ENCODE measurements at places on chromosomes 16 and 17.
A peak's percentile ranks its signal among the peaks of the same experiment; 100 is the strongest.

DNA sequence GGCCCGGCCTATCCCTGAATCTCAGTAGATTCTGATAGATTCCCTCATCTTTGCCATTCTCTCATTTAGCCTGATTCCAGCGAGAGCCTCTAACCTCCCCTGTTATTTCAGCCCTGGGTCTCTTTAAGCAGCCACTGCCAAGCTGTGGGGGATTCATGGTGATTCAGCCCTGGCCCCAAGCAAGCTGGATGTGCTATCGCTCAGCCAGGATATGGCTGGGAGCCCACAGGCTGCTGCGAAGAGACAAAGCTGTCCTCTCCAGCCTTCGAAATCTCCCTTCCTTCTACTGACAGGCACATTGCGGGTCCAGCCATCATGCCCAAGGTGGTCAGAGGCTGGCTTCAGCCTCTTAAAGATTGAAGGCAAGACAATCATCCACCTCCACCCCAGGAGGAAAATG lies 394.1 kb downstream of the SOX9 start:
- DNase-seq = no peak

DNA sequence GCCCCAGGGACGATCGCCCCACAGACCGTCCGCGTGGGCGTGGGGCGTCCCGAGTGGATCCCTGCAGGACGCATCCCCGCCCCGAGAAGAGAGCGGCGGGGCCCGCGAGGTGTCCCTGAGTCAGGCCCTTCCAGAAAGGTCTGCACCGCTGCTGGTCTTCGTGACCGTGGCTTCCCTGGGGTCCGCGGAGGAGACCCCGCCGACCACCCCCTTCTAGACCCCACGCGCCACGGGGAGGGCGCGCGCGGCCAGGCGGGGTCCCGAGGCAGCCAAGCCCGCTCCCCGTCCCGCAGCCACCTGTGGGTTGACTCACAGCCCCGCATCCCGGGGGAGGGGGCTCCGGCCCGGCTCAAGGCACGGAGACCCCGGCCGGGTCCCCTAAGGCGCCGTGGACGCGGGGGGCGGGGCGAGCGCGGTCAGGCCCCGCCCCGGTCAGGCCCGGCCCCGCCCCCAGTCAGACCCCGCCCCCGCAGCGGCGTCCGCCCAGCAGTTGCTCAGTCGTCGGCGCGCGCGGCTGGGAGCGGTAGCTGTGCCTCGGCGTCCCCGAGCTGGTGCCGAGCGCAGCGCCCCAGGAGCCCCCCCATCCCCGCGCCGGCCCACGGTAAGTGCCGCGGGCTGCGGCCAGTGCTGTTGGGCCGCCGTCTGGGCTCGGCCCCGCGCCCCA lies at the start of gene BAIAP3:
Gene BAIAP3 (plus strand): TSS at position 497 of the 664 bp plus-strand sequence. CDS start 4,905 bp downstream, outside the sequence.
- no peak for DNase-seq

- no peak for DNase-seq
Observed at GRCh38 chr17:27633312-27634025, 2.5 kb downstream of the LGALS9 start.

DNA sequence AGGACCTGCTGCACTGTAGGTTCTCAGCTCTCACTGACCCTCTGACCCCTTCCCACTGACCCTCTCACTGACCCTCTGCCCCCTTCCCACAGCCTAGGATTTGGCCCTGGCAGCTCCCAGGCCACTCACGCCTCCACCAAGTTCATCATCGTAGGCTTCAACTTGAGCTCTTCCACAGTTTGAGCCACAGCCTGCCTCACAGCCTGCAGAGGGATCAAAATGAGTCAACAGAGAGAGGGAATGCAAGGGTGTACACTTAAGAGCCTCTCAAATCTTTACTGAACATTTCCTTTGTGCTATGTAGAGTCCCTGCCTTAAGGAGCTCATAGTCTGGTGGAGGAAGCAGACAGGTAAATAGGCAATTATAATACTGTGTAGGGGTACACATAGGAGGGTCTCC lies 12.1 kb downstream of the HEATR9 start:
- DNase-seq = no peak

GRCh38 chr17:46770818-46771560 lies 47.5 kb downstream of the WNT3 start:
- DNase-seq = peak; percentile 41

- no peak for DNase-seq
Observed at GRCh38 chr16:17817260-17817659, 346.5 kb upstream of the XYLT1 start.

DNA sequence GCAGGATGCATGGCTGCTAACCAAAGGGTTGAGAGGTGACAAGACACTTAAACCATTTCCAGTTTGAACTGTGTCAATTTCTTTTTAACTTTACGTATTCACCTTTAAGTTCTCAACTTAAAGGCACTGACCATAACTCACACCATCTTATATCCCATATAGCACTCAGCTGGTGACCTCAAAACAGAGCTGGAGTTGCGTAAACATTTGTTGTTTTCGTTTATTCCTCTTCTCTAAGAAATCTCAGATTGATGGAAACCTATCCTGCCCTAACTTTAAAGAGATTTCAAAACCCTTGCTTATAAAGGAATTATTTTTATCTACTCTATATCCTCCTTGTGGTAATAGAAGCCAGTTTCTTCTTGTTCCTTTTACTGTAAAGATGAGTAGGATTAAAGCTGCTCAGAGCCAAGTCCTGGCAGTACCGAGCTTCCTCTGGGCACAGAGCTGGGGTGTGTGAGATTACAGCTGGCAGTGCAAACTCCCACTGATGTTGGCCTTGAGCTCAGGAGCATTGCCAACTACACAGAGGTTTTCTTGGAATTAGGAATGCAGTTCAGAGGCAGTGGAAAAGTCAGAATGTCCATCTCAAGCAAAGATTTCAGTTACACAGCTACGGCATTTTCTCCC lies 1.3 kb downstream of the KCTD2 start:
- DNase-seq = no peak

DNA sequence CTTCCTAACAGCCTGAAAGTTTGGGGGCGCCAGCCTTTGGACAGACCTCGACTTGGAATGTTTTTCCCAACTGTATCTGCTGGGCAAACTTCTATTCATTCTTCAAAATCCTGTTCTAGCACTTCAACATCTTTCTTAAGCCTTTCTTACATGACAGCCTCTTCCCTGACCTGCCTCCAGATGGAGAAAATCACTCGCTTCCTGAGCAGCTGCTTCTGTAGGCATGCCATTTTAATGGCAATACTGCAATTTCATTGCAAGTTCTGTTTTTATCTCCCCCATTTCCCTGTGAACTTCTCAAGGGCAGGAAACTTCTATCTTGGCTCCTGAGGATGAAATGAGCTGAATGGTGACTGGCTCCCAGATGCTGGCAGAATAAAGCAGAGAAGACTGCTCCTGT lies 128.8 kb upstream of the ASIC2 start:
- peak; percentile 50 for DNase-seq

DNA sequence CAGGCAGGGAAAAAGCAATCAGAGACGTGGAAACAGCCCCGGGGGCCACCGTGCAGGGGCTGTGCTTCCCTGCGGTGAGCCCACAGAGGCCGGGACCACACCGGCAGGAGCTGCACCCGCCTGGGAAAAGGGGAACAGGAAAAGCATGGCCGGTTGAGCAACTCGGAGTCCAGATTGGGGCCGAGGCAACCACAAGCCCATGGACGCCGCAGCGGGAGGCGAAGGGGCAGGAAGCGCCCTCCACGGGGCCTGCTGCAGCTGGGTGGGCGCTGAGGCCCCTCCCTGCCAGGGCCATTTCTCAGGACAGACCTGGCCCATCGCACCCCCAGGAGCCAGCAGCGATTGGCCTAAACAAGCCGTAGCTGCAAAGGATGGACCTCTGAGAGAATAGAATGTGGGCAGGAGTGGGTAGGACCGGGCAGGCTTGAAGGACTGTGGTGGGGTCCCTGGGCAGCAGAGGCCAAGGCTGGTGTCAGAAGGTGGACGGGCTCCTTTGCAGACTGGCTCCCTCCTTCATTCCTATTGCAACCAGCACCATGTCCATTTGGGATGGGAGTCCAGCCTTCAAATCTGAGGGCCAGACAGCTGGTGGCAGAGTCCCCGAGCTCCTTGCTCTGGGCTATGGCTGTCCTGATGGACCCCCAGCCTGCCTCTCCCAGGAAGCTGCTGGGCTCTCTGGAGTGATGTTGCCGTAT lies 30.4 kb downstream of the COX4I1 start:
- no peak for DNase-seq

GRCh38 chr17:74746922-74747321 lies 1.5 kb upstream of the NHERF1 start:
- DNase-seq = no peak

- DNase-seq = no peak
Observed at GRCh38 chr17:33017366-33017765, 25.7 kb downstream of the SPACA3 start.

DNA sequence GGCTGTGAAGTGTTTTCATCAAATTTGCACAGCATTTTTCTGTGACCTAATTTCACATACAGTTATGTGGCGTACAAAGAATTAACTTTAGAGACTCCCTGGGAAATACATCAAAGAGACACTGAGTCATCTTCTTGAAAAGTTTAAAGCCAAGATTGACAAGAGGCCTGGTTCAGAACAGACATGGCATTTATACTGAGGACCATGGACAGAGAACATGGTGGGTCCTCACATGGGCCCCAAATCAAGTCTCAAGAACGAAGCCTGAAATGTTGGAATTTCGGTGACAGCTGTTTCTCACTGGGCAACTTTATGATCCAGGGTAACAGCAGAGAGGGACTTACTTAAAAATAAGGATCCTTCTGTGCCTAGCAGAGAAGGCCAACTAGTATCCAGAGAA lies 311.5 kb upstream of the KCNJ16 start:
- DNase-seq = no peak

GRCh38 chr16:30027588-30028437 lies 3.3 kb downstream of the TLCD3B start:
- no peak for DNase-seq

DNA sequence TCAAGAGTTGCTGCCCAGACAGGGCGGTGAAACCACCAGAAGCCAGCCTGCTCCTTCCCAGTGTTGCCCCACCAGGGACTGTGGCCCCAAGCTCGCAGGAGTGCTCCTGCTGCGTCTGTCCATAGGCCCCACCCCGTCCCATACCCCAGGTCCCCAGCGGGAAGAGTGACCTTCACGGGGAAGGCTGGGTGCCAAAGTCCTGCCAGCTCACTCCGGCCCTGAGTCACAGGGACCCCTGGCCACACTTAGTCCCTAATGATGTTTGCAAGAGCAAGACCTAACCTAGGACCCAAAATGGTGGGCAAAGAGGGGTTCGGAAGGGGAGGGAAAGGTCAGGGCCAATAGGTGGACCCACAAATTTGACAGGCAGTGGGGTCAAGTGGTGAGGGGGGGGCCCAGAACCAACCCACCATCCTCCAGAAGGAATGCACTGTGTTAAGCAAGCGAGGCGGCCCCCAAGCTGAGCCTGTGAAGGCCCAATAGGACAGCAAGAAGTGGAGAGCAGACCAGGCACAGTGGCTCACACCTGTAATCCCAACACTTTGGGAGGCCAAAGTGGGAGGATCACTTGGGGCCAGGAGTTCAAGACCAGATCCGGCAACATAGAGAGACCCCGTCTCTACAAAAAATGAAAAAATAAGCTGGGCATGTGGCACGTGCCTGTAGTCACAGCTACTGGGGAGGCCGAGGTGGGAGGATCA lies 3.3 kb downstream of the DOK4 start:
- DNase-seq = no peak

GRCh38 chr16:57289391-57290257 lies 5.2 kb upstream of the PLLP start:
- DNase-seq = no peak

DNA sequence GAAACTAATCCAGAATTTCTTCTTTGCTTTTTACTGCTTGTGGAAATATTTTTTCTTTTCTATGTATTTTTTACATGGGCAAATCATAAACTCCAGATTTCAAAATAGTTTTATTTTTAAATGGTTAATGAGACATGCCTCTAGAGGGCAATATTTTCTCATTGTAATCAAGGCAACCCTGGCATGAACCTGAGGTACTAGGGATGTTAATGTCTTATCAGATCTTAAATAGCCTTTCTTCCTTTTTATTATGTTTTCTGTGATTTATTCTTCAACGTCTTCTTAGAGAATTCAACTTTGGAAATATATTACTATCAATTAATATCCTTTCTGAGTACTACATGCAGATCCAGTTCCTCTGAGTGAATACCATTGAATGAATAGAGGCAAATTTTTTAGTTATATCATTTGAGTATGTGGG lies 324.7 kb downstream of the BCAS3 start:
- peak; percentile 44 for DNase-seq

GRCh38 chr16:7335991-7336634 lies 3.5 kb downstream of the RBFOX1 start:
- DNase-seq = no peak

DNA sequence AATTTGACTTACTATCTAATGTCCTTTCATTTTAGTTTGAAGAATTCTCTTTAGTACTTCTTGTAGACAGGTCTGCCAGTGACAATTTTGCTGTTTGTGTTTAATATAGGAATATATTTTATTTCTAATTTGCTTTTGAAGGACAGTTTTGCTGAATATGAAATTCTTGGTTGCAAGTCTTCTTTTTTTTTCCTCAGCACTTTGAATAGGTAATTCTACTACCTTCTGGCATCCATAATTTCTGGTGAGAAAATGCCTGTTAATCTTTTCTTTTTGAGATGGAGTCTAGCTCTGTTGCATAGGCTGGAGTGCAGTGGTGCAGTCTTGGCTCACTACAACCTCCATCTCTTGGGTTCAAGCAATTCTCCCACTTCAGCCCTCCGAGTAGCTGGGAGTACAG lies 25.2 kb upstream of the CCL22 start:
- no peak for DNase-seq

DNA sequence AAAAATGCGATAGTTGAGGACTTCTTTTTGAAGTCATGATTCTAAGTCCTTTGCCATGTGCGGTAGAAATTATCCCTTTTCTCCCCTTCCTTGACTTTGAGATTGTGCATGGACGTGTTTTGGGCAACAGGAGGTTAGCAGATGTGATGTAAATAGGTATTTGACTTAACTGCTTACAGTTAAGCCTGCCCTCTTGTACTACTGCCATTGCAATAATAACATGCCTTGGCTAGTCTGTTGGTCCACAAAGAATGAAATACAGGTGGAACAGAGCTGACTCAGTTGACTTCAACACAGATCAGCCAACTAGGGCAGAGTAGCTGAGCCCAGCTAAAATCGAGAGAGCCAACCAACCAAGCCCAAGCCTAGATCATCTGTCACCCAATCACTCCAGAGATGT lies 125.5 kb downstream of the BRIP1 start:
- DNase-seq = no peak

GRCh38 chr16:53090591-53091411 lies 36.0 kb downstream of the CHD9 start:
- DNase-seq = peak; percentile 62

GRCh38 chr17:37466471-37466870 lies 23.2 kb upstream of the DUSP14 start:
- DNase-seq = no peak

DNA sequence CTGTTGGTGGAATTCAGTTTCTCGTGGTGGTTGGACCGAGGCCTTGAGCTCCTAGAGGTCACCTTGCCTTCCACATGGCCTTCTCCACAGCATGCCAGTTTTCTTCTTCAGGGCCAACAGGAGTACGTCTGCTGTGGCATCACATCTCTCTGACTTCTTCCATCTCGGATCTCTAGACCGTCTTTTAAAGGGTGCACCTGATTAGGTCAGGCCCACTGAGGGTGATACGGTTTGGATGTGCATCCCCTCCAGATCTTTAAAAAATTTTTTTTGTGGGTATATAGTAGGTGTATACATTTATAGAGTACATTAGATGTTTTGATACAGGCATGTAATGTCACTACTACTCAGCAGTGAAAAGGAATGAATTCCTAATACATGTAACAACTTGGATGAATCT lies 58.3 kb upstream of the BRD7 start:
- DNase-seq = no peak

- no peak for DNase-seq
Observed at GRCh38 chr17:75895370-75896155, 1.2 kb downstream of the TRIM65 start.

Measured in renal pelvis (tissue), 12 donors.